ENCODE measurements at places on chromosomes 5 and 9. TPM values are rescaled to one million over a fixed set of nuclear protein-coding genes. Genes with fewer than 3 reads are reported as not detected.

Gene SLC25A48
- not detected for total RNA-seq

Gene SURF6
- total RNA-seq = 24.0 TPM

Gene IL7R
- total RNA-seq = 0.19 TPM

Gene GDNF
- not detected for total RNA-seq

Gene SNCAIP
- total RNA-seq = not detected

Gene ZNF462
- total RNA-seq = 4.5 TPM

Gene SEMA4D
- total RNA-seq = 5.1 TPM

Gene PLPP7
- not detected for total RNA-seq

Gene ANKRD18A
- total RNA-seq = 9.2 TPM

Gene FOXD4L4
- total RNA-seq = 0.07 TPM

Gene GNG10
- 71.5 TPM for total RNA-seq

Gene LRRC70
- total RNA-seq = 0.32 TPM

Gene BASP1
- 273 TPM for total RNA-seq

Gene AQP3
- total RNA-seq = 16.7 TPM

Gene LRRC8A
- 97.6 TPM for total RNA-seq

Gene PRRT1B
- total RNA-seq = not detected

Gene ANKRD55
- not detected for total RNA-seq

Gene FRRS1L
- total RNA-seq = 0.19 TPM

Gene SLC6A7
- not detected for total RNA-seq

Gene PTGES
- total RNA-seq = 205 TPM

Gene ENG
- total RNA-seq = 0.13 TPM

Gene SLC44A1
- total RNA-seq = 25.9 TPM

Gene CLK4
- 7.1 TPM for total RNA-seq

Gene FOXD4L5
- total RNA-seq = not detected

Gene SGCD
- total RNA-seq = 6.2 TPM

Gene APBA1
- 0.13 TPM for total RNA-seq

Gene FGF18
- total RNA-seq = 1.0 TPM

Gene PCDHA4
- 2.2 TPM for total RNA-seq
